ENCODE measurements at places on chromosomes 3 and 15.

GRCh38 chr15:29266052-29266582 lies 3.5 kb downstream of the NSMCE3 start:
- DNase-seq: no peak

DNA sequence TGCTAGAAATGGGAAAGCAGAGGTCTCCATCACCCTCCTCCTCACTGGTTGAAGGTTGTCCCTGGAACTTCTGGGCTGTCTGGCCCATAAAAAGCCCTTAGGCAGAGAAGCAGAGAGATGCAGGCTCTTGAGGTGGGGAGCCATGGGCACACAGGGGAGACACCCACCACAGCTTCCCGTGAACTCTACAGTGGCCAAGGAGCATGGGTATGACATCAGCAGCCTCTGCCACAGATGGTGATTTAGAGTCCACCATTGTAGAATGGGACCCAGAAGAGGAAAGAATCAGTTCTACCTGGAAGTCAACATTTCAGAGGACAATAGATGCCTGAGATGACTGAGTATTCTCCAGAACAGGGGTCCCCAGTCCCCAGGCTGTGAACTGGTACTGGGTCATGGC lies 105.6 kb upstream of the LRRN1 start:
- no peak for DNase-seq

- no peak for DNase-seq
Observed at GRCh38 chr3:42425736-42426407, 15.5 kb upstream of the LYZL4 start.

DNA sequence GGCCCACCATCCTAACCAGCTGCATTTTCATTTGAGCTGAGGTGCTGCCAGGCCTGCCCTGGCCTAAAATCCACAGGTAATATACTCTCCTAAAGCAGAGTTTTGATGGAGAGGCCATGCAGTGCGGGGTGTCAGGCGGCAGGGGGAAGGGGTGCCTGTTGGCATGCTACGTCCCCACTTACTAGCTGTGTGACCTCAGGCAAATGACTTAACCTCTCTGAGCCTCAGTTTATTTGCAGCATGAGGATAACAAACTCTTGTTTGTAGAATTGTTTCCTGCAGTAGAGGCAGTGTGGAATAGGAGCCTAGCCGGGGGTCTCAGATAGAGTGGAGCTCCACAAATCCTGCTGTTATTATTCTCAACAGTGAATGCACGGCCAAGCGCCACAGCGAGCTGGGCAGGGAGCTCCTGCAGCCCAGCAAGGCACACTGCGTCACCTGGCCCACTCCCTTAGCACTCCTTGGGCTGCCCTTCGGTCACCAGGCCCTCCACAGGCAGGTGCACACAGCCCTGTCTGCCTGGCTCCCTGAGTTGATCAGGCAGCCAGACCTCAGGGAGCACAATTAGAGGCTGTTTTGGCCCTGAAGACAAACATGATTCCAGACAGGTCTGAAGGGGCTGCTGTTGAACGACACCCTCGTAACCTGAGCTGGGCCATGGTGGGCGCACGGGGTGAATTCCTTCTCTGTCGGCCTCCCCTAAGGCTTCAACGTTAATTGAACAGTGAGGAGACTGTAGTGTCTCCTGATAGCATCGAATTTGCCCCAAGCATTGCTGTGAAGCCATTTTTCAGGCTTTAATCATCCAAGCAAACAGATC lies 248.8 kb upstream of the LYSMD4 start:
- DNase-seq: no peak

DNA sequence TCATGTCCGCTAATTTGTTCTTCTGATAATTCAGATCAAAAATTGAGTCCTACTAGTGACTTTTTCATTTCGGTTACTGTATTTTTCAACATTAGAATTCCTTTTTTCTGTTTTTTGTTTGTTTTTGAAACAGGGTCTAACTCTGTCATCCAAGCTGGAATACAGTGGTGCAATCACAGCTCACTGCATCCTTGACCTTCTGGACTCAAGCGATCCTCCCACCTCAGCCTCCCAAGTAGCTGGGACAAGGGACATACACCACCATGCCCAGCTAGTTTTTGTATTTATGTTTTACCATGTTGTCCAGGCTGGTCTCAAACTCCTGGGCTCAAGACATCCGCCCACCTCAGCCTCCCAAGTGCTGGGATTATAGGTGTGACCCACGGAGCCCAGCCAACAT lies 8.0 kb upstream of the INO80 start:
- DNase-seq: no peak

DNA sequence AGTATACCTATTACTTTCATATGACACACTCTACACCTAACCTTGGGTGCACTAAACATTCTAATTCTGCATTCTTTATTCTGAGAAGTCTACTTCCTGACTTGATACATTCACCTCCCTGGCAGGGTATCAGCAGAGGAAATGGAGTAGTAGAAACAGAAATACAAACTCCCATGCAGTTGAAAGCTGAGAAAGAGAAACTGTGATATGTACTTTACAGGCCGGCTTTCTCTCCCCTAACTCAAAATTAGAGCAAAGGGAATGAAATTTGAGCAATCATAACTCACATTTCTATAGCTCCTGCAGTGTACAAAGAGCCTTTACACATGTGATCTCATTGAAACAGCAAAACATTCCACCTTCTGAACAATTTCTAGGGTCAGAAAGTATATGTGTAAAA lies 135.5 kb upstream of the COL8A1 start:
- no peak for DNase-seq

DNA sequence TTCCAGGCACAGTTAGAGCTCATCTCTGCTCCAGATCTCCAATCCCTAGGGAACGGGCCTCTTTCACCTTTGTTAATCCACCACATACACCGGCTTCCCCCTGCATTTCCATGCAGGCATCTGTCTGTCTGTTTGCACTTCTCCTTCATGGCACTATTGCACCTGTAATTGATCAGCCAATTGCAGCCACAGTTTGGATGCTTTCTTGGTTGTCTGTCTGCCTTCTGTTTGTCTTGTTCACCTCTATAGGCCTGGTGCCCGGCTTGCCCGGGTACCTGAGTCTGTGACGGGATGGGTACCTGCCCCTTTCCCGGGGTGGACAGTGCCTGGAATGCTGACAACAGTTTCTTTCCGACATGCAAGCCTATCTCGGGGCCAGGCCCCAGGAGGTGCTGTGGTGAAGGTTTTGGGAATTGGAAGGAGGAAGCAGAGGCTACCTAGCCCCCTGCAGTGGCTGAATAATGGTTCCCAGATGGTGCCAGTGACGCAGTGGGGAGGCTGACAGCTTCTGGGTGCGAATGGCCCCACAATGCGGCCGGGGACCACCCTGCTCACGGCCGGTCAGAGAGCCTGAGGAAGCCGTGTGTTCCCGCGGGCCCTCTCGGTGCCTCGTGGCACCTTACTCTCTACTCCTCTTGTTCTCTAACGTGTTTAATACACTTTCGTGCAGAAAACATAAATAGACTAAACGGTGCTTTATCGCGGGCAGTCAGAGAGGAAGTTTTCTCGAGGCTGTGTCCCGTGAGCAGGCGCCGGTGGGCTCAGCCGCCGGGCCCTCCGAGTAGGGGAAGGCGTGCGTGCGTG lies 31.3 kb upstream of the RAB6B start:
- no peak for DNase-seq

GRCh38 chr15:66288551-66289185 lies 4.7 kb upstream of the DIS3L start:
- DNase-seq: no peak

DNA sequence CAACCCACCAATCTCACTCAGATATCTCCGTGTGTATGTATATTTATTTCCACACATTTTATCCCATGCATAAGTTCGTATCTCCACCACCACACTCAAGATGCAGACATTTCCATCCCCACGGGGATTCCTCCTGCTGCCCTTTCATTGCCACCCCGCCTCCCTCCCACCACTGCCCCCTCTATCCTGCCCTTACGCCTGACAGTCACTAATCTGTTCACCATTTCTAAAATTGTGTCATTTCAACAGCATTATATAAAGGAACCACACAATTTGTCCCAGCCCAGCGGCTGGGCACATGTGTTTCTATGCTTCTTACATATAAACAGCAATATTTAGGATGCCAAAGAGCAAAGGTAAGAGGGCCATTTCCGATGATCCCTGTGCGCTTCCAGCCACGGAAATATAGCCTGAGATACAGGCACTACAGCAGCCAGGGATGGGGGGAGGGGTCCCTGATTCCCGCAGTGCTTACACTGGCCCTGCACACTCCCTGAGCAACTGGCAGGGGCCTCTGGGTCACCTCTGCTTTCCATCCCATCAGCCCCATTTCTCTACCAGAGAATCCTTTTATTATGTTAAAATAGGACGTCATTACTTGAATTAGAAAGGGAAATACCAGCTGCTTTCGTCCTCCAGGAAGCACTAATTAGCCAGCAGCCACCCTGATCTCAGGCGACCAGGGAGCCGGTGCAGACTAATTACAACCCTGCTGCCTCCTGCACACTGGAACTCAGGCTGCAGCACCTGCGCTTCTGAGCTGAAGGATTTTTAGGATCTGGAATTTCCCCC lies 372.0 kb upstream of the ATP10A start:
- DNase-seq: no peak

DNA sequence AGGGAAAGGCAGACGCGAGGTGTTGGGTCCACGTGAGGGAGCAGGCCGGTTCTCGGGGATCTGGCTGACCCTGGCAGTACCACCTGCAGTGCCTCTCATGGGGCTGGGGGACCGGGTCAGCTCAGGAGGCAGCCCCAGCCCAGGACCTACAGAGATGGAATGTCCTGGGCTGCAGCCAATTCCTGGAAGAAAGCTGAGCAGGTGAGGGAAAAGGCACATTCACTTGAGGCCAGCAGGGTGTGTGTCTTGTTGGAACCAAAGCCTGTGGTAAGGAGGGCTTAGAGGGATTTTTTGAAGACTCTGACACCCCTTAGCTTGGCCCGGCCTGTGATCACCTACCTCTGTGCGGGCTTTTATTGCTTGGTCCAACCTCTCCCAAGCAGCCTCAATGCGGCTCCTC lies 15.8 kb downstream of the PLA2G4B start:
- no peak for DNase-seq

DNA sequence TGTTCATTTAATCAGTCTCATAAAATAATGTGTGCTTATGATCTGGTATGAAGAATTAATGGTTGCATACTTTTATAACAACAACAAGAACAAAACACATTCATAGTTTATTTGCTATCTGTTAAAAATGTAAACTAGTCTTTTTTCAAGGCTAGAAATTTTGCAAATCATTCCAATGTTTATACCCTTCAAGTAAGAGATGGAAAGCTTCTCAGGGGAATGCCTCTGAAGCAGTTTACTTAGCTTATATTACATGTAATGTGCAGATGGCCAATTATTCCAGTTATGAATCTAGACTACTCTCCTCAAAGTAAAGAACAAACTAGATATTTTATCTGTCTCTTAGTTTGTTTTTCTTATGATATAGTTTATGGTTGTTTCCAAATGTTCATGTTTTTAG lies 575.4 kb downstream of the NAALADL2 start:
- no peak for DNase-seq

DNA sequence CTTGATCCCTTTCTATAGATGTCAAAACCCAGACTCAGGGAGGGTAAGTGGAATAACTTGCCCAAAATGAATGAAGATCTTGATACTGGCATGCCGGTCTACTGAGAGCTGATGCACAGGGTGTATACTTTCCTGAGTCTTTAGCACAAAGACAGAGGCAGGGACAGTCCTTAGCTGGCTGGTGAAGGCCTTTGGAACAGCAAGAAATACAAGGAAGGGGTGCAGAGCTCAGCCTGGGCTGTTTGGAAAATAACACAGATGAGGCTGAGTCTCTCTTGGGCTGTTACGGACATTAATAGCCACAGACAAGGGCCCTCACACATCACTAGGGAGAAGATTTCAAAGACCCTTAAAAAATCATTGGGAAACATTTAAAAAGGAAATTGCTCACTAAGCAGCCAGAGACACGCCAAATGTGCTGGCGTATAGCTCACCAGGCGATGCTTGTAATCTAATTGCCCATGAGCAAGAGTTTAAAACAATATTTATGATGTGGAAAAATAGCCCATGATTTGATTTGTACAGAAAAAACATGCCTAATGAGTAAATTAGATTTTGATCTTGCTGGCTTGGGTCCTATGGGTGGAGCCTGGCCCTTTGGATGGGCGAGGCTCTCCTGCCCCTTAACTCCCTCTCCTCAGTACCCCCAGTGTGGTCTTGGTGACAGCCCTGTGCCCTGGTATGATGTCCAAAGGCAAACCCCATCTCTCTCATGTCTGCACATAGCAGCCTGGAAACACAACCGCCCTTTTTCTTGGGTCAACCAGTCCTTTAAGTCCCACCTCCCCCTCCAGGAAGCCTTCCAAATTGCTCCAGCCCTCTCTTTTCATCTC lies 81.8 kb upstream of the MRPS22 start:
- DNase-seq: no peak

GRCh38 chr15:98872774-98873173 lies 134.8 kb downstream of the PGPEP1L start:
- no peak for DNase-seq

GRCh38 chr3:56133423-56133822 lies 334.8 kb downstream of the ERC2 start:
- peak; percentile 58 for DNase-seq

- no peak for DNase-seq
Observed at GRCh38 chr15:74616366-74616939, 817 bp downstream of the CLK3 start.

- DNase-seq: no peak
Observed at GRCh38 chr3:63287610-63288009, 9.5 kb downstream of the SYNPR start.

DNA sequence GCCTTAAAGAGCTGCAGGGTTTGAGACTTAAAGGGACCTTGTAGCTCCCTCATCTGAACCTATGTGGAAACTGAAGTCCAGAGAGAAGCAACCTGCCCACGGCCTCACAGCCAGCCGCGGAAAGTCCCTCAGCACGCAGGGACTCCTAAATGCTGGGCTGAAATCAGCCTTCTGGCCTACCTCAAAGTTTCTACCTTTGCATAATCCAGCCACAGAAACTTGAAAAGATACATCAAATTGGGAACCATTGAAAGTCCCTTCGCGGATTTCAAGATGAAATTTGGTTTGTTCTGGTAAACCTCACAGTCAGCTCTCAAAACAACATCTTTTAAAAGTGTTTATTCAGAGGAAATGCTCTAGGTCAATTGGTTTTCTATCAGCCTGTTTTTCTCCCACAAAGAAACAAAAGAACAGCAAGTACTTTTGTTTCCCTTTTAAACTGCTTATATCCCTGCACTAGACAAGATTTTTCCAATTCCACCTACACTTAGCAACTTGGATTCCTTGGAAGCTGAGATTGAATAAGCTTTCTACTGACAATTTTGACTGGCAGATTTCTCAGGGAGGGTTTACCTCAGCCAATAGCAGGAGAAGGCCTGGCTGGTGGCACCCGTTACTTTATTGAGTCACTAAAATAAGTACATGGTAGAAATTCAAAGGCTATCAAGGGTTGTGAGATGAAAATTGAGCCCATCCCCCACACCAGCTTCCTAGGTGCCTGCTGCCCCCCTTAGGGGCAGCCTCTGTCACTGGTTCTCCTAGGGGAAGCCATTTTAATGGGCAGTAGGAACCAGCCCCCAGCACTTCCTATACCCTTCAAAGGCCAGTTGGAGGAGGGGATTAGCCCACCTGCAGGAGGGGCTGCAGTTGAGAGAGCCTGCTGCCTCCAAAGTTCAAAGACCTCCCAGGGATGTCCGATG lies 171.2 kb downstream of the ADAMTS17 start:
- DNase-seq: no peak
